ENCODE measurements at places on chromosomes 1 and 21.

DNA sequence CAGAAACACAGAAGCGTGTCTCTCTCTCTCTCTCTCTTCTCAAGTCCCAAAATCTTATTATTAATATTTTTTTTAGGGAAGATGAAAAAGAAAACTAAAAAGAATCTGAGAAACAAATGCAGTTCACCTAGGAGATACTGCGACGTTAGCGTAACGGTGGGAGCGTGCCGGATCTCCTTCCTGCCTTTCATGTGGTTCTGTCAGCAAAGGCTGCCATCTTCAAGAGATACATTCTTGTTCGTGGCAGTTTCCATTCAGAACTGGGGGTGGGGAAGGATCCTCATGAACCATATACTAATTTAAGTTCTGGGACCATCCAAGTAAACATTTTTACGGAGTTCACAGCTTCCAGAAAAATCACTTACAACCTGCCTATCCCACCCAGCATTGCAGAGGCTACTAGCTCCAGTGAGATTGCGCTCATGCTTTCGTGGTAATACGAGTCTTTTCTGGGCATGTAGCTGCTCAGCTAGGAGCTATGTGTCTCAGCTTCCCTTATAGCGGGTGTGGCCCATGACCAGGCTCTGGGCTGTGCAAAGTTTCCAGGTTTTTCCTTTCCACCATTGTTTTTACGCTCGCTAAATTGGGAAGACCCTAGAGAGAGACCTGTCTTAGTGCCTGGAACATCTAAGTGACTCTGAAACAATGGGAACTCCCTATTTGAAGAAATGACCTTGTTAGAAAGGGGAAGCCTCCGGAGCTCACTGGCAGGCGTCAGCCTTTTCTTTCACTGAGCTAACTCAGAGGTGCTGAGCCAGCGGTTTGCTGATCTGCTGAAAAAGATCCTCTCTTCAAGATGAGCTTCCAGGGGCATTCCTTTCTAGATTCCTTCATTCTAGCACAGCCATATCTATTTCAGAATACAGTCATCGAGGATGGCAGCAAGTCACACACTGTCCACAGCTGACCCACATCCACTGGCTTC, 17.3 kb downstream of the SLAMF1 start:
- peak; percentile 45 for DNase-seq

GRCh38 chr21:40351006-40351405, 483.8 kb downstream of the PCP4 start:
- no peak for DNase-seq

GRCh38 chr1:17540255-17541001, 930 bp downstream of the ARHGEF10L start:
- DNase-seq: no peak

DNA sequence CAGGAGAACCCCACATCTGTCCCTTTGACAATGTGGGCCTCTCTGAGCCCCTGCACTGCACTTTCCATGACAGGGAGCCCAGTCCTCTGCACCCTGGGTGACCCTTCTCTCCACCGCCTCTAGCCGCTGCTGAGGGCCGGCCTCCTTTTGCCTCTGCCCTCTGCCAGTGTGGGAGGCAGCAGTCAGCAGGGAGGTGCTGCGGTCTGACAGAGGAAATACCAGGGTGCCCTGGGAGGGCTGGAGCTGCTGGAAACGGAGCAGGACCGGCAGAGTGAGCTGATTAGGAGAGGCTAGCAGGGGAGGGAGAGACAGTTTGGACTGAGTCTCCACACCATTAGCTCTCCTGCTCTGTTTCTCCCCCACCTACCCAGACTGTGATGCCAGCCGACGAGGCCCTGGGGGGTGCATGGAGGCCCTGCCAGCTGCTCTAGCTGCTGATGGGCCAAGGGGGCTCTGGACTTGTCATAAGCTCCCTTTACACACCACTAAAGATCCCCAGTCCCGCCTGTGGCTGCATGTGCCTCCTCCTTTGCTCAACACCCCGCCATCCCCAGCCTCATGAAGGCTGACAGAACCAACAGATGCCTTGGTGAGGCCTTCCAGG, 171.1 kb upstream of the KLHDC7A start:
- DNase-seq: no peak

- DNase-seq: no peak
These were observed 12.6 kb downstream of the TINAGL1 start for GRCh38 chr1:31588751-31589515.

- peak; percentile 10 for DNase-seq
These were observed 1.3 kb downstream of the SIPA1L2 start for GRCh38 chr1:232628335-232629249.

All from activated T-cell treated with anti-CD3 and anti-CD28 coated beads for 24 hours (primary cell).